ENCODE measurements at places on chromosomes 3 and 15.

DNA sequence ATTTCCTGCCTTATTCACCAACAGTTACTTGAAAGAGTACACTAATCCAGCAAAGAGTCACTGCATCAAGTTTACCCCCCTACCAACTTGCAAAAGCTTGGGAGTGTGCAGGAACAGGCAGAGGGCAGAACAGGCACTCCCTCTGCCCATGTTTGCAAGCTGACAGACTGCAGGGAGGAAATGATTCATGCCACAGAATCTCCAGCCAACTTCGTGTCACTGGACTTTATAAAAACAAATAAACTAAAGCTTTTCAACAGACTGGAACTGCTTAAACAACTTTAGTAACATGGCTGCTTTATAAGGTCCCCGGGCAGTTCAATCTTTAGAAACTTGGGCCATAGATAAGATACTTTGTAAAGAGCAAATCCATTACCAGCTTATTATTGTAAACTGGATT, 129.5 kb downstream of the THRB start:
- DNase-seq = no peak

DNA sequence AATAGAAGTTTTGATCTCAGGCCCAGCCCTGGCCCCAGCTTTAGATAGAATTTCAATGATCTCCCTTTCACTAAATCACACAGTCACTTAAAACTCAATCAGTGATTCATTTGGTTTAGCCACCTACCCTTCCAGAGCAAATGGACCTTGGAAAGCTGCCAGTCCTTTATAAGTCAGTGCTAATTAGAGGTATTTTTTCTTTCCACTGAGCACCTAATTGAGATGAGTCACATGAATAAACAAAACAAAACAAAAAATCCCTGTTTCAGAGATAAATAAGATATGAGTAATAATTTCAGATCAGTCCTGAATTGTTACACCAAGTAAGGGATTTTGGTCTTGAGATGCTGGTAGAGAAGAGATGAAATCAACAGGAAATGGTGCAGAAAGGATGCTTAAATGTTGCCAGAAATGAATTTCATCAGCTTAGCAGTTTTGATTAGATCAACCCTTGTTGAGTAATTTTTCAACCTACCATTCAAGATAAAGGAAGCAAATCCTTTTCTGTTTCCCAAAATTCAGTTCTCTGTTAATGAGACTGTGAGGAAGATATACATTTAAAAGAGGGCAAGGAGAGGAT, 352.0 kb upstream of the COL8A1 start:
- no peak for DNase-seq

GRCh38 chr3:22779737-22780136, 423.4 kb upstream of the UBE2E2 start:
- DNase-seq = no peak

DNA sequence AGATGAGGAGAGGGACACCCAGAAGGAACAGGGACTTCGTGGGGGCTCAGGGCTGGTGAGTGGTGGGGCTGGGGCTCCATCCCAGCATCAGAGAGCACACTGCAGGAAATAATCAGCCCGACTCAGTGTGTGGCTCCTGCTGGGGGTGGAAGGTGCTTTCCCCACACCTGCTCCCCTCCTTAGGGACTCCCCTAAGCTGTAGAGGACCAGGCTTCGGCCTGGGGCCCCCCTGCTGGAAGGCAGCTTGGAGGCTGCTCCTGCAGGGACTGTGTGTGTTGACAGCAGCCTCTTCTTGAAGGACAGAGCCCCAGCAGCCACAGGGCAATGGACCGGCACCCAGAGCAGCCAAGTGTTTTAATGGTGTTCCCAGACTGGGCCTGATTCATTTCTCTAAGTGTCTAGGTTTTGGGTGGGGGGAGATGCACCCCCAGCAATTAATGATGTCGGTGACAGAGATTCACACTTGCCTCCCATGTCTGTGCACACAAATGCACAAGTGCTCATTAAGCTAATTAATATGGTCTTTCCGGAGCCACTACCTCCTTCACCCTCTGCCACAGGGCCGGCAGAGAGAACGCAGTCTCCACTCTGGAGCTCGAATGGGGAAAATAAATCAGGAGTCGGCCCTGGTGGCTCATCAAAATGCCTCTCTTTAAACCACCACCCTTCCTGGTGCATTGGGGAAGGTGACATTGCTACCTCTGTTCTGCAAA, 16.9 kb upstream of the FGD5 start:
- DNase-seq = no peak

GRCh38 chr15:52683580-52683979, 4.4 kb upstream of the ATOSA start:
- DNase-seq = no peak

GRCh38 chr15:74995779-74996765, 709 bp downstream of the SCAMP5 start:
- no peak for DNase-seq

DNA sequence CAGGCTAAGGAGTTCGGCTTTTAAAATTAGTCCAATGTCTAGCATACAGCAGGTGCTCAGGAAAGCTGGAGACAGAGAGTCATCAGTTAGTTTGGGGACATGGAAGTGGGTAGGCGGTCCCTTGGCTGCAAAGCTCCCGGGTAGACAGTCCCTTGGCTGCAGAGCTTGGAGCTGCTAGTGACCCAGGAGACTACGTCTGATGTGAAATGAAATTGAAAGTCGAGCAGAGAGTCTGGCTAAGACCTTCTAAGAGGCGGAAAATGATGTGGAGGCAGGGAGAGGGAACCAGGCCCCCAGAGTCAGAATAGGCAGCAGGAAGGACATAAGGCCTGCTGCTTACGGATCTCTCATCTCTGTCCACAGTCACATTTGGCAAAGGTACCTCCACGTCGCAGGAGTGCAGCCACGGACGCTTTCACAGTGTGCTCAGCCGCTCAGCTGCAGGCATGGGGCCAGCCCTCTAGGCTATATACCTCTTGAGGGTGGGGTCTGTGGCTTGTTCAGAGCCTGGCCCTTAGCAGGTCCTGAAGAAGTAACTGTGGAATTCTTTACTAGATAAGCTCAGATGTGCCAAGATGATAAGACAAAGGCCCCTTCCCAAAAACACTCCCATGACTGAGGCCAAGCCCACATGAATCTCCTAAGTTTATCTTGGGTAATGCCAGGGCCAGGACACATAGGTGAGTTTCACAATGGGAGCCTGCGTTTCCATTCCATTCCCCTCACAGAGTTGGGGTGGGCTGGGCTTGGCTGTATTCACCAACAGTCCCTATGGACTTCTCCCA, 131.7 kb downstream of the XXYLT1 start:
- no peak for DNase-seq

- no peak for DNase-seq
Measured at GRCh38 chr15:88440021-88440420, 27.2 kb downstream of the MRPL46 start.

GRCh38 chr3:78906245-78906644, 861.6 kb downstream of the ROBO1 start:
- DNase-seq = no peak

DNA sequence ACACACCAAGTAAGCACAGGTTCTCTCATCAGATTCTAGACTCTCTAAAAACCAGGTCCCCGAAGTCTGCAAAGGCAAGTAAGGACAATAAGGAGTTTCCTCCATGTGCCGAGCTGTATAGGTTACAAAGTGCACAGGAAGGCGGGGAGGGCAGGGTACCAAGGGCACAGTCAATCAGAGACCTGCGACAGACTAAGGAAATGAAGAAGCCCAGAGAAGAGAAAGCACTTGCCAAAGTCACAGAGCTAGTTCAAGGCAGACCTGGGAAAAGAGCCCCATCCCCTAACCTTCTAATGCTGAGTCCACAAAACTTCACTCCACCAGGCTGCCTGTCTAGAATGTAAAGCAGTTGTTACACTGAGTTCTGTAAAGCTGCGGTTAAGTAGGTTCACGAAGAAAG, 1.7 kb downstream of the SEC13 start:
- DNase-seq = no peak

- no peak for DNase-seq
Measured at GRCh38 chr3:186705882-186706780, 11.0 kb upstream of the KNG1 start.

- DNase-seq = no peak
Measured at GRCh38 chr3:192863091-192863420, 54.6 kb downstream of the MB21D2 start.

GRCh38 chr3:50263478-50264382, 5.2 kb upstream of the SEMA3B start:
- no peak for DNase-seq

GRCh38 chr3:183692436-183692835, 5.2 kb upstream of the YEATS2 start:
- DNase-seq = no peak

- DNase-seq = no peak
Measured at GRCh38 chr3:170584585-170585007, 1.3 kb downstream of the SLC7A14 start.

GRCh38 chr3:17629400-17629799, 113.0 kb downstream of the TBC1D5 start:
- no peak for DNase-seq

DNA sequence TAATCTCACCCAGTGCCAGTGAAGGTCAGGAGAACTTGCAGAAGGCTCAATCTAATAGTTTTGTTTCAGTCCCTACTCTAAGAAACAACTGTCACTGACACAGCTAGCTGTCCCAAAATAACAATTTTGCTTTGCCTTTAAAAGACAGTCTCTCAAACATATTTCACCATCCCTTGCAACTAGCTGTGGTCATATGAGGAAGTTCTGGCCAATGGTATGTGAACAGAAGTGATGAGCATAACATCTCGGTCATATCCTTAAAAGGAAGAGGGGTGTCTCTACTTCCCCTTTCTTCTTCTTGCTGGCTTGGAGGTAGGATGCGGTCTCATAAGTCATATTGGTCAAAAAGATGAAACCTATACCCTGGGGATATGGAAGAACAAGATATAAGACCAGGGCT, 198.1 kb downstream of the NEK10 start:
- no peak for DNase-seq

- DNase-seq = no peak
Measured at GRCh38 chr3:18888370-18888769, 259.9 kb upstream of the KCNH8 start.

DNA sequence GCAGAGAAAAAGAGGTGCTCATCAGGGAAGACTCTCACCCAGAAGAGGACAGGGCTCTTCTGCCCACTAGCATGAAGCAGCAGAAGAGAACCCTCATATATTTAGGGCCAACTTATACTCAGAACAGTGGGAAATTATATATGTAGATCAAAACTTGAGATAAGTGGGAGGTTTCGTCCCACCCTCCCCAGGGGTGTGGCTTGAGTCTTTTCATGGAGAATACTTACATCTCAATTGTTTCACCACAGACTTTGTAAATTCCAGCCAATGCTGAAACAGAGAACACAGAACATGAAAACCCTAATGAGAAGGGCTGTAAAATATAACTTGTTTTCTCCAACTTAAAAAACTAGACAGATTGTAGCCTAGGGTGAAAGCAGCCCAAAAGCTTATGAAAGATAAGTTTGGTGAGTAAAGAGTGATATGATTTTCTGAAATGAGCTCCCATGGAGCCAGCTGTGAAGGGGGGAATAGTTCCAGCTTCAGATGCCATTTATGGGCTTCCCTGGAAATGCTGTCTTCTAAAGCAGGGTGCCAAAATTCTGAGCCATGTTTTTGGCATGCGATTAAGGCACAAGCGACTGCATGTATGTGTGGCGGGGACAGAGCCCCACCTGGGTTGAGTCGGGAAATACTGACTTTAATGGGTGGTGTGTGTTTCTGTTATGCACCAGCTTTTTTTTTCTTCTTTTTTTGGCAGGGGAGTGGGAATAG, 92.9 kb downstream of the WDR76 start:
- DNase-seq = no peak

Data from stimulated activated CD4-positive, alpha-beta T cell treated with anti-CD3 and anti-CD28 coated beads, Interleukin-12 subunit alpha, Interleukin-12 subunit beta, amount 100 ng/mL, for 24 hours (primary cell).